ENCODE measurements at places on chromosomes 4 and X. TPM values are rescaled to one million over a fixed set of nuclear protein-coding genes. Genes with fewer than 3 reads are reported as not detected.

The NR0B1 gene
- total RNA-seq, result not detected

The CPE gene
- not detected for total RNA-seq

The FMR1NB gene
- total RNA-seq, result not detected

The ERAS gene
- not detected for total RNA-seq

The HS6ST2 gene
- 0.14 TPM for total RNA-seq

The GAGE12H gene
- total RNA-seq, result not detected

GRCh38 chrX:84479086-84479485 is 23.2 kb downstream of the HDX start:
- no peak for DNase-seq

GRCh38 chr4:90328558-90328957 is 201.4 kb downstream of the CCSER1 start:
- no peak for DNase-seq

- DNase-seq, result peak; percentile 28
Observed at GRCh38 chr4:77196866-77197265, 39.9 kb downstream of the CCNG2 start.

DNA sequence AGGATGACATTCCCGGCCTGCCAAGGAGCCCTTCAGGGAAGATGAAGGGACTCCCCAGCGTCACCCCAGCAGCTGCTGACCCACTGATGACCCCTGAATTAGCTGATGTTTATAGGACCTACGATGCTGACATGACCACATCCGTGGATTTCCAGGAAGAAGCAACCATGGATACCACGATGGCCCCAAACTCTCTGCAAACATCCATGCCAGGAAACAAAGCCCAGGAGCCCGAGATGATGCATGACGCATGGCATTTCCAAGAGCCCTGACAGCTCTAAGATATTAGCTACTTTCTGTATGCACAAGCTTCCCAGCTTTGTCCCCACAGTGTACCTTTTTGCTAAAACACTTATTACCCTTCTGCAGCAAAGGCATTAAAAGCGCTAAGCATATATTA is 14.4 kb downstream of the AMBN start:
- no peak for DNase-seq

DNA sequence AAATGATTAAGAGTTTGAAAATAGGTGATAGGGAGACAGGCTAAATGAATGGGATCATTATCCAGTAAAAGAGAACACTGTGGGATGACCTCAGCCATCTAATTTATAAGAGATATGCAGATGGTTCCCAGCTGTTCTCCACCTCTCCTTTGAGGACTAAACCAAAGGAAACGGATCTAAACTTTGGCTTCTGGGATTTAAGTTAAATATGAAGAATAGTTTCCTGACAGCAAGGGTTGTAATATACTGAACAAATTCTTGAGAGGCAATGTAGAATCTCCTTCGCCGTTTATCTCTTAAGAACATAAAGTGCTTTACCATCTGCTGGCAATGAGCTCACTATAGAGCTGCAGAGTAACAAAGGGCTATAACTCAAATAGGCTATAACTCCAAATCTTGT is 35.4 kb upstream of the HPGDS start:
- DNase-seq, result no peak

GRCh38 chr4:187516224-187516623 is 479.3 kb upstream of the ZFP42 start:
- no peak for DNase-seq

- DNase-seq, result no peak
Observed at GRCh38 chr4:34766935-34767334, 1477.4 kb downstream of the ARAP2 start.

- no peak for DNase-seq
Observed at GRCh38 chr4:4791299-4792111, 68.0 kb upstream of the MSX1 start.

GRCh38 chrX:1248331-1249061 is 20.1 kb upstream of the CSF2RA start:
- peak; percentile 58 for DNase-seq

DNA sequence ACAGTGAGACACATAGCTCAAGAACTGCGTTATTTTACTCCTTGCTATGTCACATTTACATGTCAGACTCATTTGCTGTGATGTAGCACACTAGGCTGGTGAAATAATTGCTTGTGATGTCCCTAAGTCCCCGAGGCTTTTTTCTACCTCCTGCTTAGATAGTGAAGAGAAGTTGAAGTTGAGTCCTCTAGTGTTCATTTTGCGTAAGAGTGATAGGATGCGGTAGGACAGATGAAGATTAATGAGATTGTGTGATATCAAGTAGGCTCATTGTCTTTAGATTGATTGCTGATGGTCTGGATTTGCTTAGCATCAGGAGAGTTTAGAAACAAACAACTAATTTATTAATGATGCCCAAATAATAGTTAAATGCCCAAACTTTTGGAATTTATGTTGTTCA is 173.6 kb upstream of the NUDT6 start:
- DNase-seq, result no peak

DNA sequence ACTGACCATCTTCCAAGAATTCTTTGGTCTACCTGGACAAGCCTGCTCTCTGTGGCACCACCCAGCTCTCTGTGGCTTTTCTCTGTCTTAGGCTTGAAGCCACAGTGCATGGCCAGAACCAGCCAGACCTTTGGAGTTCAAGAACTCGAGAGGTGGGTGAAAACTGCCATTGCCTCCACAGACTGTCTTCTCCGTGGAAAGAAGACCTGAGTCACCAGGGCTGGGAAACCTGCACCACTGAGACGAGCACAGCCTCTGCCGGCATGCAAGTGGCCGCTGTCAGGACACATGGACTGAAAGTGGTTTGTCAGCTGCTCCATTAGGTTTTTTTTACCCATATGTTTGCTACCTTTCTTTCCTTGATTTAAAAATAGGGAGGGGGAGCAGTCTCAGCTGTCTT is 74.5 kb downstream of the MGST2 start:
- no peak for DNase-seq

DNA sequence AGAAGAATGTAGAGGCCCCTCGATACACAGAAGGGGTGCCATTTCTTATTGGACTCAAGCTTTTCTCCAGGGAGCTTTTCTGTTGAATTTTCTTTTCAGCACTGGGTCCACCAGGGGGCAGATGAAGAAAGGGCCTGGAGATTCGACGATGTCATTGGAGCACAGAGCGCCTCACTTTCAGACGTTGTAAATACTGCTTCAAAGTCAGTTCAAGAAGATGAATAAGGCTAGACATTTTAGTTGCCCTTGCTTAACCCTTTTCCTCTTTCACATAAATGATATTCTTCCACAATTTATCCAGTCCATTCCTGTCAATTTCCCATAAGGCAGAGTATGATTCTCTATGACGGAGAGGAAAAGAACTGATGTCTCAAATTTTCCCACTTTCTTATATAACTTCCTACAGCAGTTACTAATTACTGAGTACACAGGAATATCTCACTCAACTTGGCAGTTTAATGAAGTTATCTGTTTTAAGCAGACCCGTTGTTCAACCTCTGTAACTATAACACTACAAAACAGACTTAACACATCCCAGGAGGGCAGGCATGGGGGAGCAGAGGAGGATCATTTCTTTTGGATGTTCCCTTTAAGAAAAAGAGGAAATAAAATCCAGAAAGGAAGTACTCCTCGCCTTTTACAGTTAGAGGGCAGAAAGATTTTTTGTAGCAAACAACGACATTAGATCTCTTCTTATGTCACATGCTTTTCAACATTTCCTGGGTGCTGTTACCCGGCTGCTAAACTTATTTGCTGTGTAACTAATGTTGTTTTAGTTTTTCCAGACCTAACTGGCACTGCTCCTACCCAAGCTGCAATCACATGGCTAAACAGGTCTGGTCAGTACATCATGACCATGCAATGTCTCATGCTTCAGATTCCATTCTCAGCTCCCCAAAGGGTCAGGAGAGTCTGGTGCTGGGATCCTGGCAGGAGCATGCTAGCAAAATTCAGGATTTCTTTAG is 12.2 kb upstream of the CENPU start:
- DNase-seq, result peak; percentile 86

- no peak for DNase-seq
Observed at GRCh38 chrX:13283950-13284546, 35.8 kb downstream of the ATXN3L start.

DNA sequence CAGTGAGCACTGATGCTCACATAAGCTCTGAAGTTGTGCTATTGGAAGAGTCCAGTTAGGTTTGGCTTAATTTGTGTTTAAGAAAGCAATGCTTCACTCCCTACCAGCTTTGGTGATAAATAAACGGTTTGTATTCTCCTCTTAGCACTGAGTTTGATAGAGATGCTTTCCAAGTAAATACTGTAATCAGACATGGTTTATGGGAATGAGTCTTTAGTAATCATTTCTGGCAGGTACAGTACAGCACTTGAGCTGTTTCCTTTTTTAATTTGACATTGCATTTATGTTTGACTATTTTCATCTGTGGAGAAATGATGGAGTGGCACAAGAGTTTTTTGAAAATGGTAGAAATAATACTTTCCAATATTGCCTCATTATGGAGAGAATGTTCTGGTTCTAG is 455.3 kb downstream of the ACTRT1 start:
- no peak for DNase-seq

DNA sequence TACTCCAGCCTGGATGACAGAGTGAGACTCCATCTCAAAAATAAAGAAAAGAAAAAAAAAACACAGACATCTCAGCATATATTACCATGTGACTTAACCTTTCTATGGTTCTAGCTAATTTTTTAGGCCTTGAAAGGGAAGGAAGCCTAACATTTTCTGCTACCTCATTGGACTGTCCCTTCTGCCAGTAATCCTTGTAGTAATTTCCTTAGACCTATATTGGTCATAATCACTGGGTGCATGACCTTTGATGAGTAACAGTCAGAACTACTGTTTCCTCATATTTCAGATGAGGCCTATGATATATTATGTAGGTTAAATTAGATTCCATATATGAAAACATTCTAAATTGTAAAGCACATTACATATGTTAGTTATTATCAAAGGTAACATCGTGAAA is 9.6 kb downstream of the XIAP start:
- DNase-seq, result no peak

- DNase-seq, result no peak
Observed at GRCh38 chr4:34800953-34801352, 1443.4 kb downstream of the ARAP2 start.

DNA sequence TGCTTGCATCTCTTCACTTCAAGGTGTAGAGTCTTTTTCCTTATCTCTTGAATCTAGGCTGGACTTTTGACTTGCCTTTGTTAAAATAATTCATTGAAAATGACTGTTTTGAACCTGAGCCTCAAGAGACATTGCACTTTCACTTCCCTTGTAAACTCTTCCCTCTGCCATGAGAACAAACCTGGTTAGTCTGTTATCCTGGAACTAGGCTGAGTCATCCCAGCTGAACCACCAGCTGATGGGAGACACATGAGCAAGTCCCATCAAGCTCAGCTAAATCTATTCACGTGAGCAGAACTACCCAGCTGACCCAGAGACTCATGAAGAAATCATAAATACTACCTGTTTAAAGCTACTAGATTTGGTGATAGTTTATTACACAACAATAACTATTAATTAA is 202.3 kb upstream of the CENPE start:
- no peak for DNase-seq

- DNase-seq, result no peak
Observed at GRCh38 chr4:94244829-94245185, 37.1 kb downstream of the SMARCAD1 start.

DNA sequence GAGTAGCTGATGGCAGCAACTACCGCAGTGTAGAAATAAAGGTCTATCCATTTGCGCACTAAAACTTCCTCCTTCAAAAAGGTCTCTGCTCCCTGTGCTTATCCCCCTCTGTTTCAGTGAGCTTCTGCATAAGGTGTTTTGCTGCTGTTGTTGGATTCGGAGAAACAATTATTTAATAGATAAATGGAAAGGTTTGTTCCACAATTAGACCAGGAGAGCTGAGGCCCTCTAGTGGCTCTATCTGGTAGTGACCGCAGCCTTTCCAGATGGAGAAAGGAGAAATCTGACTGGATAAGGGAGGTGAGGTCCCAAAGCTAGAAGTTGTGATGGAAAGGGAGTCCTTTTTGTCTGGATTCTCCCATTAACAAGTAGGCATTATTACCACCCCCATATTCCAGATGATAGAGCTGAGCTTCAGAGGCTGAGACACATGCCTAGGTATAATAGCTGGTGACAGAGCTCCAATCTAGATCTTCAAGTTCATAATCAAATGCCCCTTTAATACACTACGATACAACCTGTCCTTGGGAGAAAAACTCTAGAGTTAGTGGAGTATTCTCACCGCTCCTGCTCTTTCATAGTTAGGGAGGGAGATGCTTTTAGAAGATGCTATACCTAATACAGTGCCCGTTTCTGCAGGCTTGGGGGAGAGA is 5.1 kb upstream of the GABRQ start:
- DNase-seq, result peak; percentile 55

- DNase-seq, result no peak
Observed at GRCh38 chr4:170093973-170094535, 4.3 kb upstream of the AADAT start.

DNA sequence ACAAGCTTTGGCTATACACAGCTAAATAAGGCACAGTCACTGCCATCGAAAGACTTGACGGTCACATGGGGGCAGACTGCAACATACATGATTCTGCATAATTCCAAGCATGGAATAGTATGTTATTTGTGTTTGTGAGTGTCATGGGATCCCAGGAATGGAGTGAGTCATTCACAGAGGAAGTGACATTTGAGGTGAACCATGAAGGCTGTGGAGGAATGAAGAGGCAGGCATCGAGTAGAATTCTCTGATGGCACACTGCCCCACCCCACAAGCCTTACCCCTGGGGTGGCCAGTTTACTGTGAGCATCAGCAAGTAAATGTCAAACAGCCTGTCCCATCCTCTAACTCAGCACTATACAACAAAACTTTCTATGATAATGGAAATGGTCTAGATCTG is 619.7 kb downstream of the MID1IP1 start:
- DNase-seq, result no peak

GRCh38 chrX:11214346-11215190 is 78.6 kb upstream of the AMELX start:
- DNase-seq, result no peak

DNA sequence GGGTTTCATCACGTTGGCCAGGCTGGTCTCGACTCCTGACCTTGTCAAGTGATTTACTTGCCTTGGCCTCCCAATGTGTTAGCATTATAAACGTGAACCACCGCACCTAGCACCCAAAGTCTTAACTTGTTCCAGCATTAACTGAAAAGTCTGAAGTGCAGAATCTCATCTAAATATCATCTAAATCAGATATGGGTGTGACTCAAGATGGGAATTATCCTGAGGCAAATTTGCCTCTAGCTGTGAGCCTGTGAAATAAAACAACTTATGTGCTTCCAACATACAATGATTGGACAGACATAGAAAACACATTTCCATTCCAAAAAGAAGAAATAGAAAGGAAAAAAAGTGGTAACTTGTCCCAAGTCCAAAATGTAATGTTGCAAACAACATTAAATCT is 641.1 kb upstream of the ATOH1 start:
- no peak for DNase-seq

DNA sequence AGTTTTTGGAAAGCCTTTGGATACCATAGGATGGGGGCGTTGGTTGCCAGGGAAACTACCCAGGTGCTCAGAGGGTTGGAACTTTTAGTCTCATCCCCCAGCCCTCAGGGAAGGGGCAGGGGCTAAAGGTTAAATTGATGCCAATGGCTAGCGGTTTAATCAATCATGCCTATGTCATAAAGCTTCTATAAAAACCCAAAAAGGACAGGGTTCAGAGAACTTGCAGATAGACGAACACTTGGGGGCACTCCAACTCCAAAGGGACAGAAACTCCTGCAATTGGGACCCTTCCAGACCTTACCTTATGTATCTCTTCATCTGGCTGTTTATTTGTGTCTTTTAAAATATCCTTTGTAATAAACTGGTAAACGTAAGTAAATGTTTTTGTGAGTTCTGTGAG is 30.0 kb upstream of the GPR173 start:
- no peak for DNase-seq

Data from activated CD8-positive, alpha-beta T cell treated with anti-CD3 and anti-CD28 coated beads for 36 hours (primary cell).